ENCODE measurements at places on chromosomes 4 and X.

GRCh38 chr4:154727540-154727939 lies 16.3 kb upstream of the LRAT start:
- DNase-seq: no peak

DNA sequence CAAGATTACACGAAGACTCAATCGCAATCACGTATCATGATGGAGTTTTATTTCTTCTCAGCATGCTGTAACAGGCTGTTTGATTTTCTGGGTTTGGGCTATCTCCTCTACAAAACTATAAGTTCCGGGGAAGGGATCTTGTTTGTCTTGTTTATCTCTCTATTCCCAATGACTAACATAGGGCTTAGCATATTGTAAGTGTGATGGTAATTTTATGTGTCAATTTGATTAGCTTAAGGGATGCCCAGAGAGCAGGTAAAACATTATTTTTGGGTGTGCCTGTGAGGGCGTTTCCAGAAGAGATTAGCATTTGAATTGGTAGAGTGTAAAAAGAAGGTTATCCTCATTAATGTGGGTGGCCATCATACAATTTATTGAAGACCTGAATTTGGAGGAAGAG lies 32.8 kb upstream of the C1GALT1C1 start:
- DNase-seq: no peak

DNA sequence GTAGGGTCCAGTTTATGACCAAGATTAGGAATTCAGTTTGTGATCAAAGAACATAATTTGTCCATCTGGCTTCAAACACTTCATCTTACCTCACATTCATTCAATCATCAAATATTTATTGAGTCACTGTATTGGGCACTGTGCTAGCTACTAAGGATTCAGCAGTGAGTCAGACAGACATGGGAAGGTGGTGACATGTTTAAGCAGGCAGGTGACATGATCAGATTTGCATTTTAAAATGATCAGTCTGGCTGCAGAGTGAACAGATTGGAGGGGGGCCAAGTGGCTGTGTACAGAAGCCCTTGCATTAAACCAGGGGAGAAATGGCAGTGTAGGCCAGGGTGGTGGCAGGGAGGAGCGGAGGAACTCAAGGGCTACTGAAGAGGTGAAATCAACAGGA lies 25.1 kb upstream of the APLN start:
- DNase-seq: no peak

DNA sequence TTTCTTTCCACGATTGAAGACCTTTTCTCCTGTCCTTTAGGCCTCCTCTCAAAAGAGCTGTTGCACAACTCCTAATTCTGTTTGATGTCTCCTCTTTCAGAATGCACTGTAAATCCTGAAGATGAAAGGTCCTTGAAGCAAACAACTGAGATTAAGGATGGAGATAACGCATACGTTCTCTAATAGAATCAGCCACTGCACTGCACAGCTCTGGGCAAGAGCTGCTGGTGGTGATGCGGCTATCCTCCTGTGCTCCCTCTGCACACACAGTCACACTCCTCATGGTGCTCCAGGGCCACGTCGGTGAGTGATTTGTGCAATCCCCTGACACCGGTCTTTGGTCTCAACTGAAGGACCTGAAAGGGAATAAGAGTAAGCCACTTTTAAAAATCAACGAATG lies 208.7 kb downstream of the PDGFC start:
- no peak for DNase-seq

GRCh38 chrX:140346729-140347128 lies 158.1 kb downstream of the SOX3 start:
- DNase-seq: no peak

GRCh38 chr4:86595426-86595805 lies 1.3 kb downstream of the PTPN13 start:
- DNase-seq: no peak

DNA sequence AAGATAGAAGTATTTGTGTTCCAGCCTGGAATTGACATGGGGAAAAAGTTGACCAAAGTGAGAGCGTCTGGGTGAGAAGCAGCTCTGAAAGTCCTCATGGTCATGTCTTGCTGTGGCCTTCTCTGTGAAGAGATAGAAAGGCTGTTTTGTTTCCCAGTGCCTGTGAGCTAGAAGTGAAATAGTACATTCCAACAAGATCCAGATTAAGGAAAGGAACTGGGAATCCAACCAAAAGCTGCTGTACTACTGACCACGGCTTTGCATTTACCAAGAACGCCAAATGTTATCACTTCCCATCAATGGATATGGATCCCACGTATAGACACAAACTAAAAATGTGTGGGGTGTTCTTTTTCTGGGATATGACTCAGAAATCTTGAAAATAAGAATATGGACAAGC lies 51.2 kb downstream of the TENM3 start:
- peak; percentile 26 for DNase-seq

- no peak for DNase-seq
Measured at GRCh38 chr4:84985952-84986351, 19.5 kb upstream of the WDFY3 start.

GRCh38 chr4:61543976-61544375 lies 343.9 kb downstream of the ADGRL3 start:
- no peak for DNase-seq

GRCh38 chrX:155966876-155967275 lies 30.6 kb upstream of the IL9R start:
- no peak for DNase-seq

DNA sequence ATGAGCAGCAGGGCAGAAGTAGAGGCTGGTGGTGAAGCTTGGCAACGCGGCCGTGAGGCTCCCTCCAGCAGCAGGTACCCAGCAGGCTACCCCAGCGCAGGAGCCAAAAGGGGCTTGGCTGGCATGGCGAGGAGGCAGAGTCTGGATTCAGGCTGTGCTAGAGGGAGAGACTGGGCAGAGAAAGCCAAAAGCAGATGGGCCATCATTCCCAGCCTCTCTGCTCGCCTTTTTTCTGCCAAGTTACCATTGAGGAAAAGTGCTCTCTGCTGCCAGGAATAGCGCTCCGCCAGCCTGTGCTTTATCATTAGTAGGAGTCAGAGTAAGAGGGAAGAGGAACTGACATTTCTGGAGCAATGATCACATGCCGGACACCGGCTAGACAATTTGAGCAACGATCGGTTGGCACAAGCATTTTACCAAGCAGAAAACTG lies 28.7 kb upstream of the MAP3K15 start:
- DNase-seq: no peak

DNA sequence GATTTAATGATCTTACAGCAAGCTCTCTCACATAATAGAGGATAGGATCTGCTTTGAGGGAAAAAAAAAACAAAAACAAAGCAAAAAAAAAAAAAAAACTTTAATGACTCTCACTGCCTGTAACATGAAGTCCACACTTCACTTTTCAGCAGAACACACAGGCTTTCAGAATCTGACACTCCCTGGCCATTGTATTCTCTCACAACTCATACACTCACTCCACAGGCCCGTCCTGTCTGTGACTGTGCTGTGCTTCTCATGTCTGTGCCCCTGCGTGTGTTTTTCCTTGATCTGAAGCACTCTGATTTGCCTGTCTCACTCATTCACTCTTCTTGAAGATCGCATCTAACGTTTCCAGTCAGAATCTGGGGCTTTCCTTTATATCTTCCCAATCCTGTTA lies 460.8 kb downstream of the TMA16 start:
- no peak for DNase-seq

GRCh38 chrX:5810636-5811035 lies 418.0 kb downstream of the NLGN4X start:
- no peak for DNase-seq

DNA sequence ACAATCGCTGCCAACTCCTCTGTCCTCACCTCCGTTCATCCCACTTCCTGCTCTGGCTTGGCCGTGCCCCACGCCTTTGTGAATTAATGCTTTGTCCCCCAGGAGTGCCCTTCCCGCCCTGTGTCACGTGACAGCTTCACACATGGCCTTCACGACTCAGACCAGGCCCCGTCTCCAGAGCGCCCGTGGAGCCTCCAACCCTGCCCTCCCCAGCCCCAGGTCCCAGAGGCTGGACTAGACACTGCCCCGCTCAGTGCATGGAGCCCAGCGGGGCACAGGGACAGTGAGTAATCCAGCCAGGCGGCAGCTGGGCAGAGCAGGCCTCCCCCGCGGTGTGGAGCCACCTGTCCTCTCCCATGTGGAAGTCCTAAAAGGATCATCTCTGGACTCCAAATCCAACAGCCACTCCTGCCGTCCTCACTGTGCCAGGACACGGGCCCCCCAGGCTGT lies 7.4 kb downstream of the ADRA2C start:
- no peak for DNase-seq

DNA sequence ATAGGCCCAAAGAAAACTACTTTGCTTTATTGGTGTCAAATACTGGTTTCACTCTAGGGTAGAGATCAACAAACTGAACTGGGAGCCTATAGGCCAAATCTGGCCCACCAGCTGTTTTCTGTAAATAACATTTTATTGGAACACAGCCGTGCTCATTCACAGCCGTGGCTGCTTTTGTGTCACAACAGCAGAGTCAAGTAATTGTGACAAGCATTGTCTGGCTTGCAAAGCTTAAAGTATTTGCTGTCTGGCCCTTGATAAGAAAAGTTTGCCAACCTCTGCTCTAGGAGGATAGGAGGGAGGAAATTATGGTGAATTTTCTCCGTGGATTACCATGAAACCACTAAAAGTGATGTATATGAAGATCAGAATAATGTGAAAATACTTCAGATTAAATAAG lies 53.4 kb downstream of the GPAT3 start:
- no peak for DNase-seq

GRCh38 chrX:49001521-49002090 lies 458 bp downstream of the GRIPAP1 start:
- DNase-seq: no peak

DNA sequence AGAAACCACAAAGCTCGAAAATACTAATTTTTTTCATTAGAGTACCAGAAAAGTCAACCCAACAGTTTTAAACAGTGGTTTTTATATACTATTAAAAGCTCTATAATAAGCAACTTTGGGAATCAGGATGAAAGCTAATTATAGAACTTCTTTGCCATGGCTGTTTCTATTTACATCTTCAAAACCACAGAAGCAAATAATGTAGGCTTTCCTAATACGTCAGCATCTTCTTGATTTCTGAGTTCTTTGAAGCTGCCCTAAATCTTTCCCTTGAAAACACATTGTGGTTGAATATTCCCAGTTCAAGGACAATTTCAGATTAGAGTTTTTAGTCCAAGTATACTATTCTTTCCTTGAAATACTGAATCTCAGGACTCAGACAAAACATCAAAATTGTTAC lies 460.2 kb upstream of the FAT1 start:
- no peak for DNase-seq

DNA sequence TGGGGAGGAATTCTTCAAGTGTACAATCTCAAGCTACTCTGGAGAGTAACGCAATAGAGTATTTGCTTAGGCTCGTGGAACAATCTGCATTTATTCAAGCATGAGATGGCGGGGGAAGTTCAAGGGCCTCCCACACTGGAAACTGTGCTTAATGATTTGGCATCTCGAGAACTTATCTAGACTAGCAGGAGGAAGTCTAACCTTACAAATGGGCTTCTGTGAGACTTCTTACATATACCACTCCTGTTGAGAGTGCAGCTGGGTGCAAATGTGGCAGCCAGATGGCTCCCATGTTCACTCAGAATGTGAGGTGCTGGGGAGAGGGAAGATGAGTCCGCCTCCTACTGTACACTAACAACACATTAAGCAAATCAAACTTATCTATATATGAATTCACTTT lies 29.3 kb upstream of the PTPN13 start:
- DNase-seq: peak; percentile 22

- no peak for DNase-seq
Measured at GRCh38 chrX:57918750-57919436, 8.6 kb upstream of the ZXDA start.

- DNase-seq: peak; percentile 4
Measured at GRCh38 chr4:64539234-64539849, 130.1 kb upstream of the TECRL start.

- no peak for DNase-seq
Measured at GRCh38 chr4:168197926-168198325, 105.6 kb downstream of the ANXA10 start.

GRCh38 chrX:3052860-3053259 lies 11.6 kb downstream of the ARSF start:
- no peak for DNase-seq

GRCh38 chrX:15977644-15978043 lies 123.0 kb upstream of the AP1S2 start:
- no peak for DNase-seq

DNA sequence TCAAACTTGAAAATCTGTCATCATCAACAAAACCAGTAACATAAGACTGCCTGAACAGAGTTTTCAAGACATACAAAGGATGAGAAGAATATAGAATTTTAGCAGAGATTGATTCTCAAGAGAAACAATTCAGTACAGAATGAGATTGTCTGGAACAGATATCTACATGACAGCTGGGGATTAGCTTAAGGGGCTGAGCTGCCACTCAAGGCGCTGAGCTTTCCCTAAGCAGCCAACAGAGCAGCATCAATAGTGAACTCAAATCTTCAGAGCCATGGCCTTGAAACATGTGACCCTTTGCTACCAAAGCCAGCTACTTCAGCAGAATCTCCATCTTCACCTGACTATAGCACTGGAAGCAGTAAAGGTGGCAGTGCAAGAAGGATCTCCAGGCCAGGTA lies 24.3 kb upstream of the PCDH10 start:
- no peak for DNase-seq

GRCh38 chr4:22901631-22902030 lies 208.9 kb downstream of the GBA3 start:
- DNase-seq: peak; percentile 8

GRCh38 chrX:141724186-141724585 lies 25.6 kb upstream of the SPANXD start:
- no peak for DNase-seq

GRCh38 chrX:70970482-70970995 lies 39.6 kb upstream of the SLC7A3 start:
- no peak for DNase-seq

DNA sequence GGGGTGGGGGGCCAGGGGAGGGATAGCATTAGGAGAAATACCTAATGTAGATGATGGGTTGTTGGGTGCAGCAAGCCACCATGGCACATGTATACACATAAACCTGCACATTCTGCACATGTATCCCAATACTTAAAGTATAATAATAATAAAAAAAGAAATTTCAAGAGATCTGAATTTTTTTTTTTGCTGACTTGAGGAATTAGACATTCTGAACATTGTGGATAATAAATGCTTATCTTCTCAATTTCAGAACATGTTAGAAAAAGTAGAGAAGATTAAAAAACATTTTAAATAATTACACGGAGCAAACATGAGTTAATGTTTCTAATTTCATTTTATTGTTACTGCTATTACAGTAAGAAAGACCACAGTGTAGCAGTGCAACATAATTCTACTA lies 230.4 kb downstream of the DTHD1 start:
- DNase-seq: no peak

GRCh38 chr4:156977435-156978160 lies 6.0 kb upstream of the PDGFC start:
- peak; percentile 92 for DNase-seq

DNA sequence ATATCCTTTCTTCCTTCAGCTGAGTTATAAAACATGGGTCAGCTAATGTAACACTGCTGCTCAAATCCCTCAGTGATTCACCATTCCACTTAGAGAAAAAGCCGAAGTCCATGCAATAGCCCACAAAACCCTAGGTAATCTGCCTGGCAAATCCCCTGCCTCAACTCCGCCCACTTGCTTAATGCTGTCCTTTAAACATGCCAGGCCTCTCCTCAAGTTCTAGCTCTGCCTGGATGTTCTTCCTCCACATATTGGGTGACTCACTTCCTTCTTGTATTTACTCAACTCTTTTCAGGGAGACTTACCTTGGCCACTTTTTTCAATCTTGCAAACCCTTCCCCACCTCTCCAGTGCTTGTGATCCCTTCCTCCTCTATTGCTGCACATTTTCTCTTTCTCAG lies 89.8 kb downstream of the EMCN start:
- DNase-seq: peak; percentile 27
